Stimulated activated CD8-positive, alpha-beta memory T cell treated with anti-CD3 and anti-CD28 coated beads, Interleukin-2, amount 100 ng/mL, for 48 hours (primary cell): ENCODE measurements at places on chromosomes 5 and 9.

DNA sequence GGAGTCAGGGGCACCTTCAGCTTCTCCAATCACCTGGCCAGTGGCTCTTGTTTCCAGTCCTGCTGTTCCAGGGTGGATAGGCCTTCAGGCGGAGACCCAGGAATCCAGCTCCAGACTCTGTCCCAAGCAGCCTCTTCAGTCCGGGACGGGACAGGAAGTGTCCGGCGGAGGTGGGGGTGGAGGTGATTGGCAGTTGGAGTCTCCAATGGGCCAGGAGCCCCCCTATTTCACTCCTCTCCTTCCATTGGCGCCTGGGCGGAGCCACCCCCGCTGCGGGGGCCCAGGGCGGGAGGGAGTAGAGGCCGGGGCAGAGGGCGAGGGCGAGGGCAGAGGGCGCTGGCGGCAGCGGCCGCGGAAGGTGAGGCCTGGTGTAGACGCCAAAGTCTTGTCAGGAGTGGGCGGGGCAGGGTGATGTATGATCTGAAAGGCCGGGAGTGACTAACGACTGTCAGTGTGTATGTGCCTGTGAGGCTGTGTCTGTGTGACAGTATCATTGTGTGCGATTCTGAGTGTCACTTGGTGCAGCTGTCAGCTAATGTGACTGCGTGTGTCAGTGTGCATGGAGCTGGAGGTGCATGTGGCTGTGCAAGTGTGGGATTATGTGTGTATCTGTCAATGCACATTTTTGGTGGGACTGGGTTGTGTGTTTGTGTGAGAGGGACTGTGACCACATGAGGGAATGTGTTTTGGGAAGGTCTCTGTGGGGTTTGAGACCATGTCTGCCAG is at the start of gene IL11RA:
Gene IL11RA, plus strand, starts transcription at position 310 of the 726 bp plus-strand sequence. CDS start 3,033 bp downstream, outside the sequence.
- peak; percentile 48 for DNase-seq

DNA sequence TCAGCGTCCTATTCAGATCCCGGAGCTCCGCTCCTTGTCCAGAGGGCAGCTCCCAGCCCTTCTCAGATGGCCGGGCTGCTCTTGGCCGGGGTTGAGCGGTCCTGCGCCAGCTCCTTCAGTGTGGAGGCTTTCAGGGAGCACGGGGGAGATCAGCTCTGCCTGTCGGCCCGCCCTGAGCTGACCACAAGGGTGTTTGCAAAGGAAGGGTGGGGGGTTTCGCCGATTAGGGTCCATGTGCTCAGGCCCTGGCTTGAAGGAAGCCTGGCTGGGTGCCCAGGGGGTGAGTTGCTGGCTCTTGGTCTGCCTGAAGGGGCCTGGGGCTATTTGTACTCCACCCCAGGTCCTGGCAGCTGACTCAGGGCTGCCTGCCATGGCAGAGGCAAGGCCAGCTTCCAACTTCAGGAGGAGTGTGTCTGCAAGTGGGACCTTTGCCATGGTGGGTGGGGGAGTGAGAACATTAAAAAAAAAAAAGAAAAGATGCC is 250.1 kb upstream of the KLF4 start:
- DNase-seq = no peak

- no peak for DNase-seq
These were observed 835.5 kb downstream of the TLE4 start for GRCh38 chr9:80407220-80407619.

- DNase-seq = no peak
These were observed 429 bp upstream of the ARL10 start for GRCh38 chr5:176364765-176365350.

DNA sequence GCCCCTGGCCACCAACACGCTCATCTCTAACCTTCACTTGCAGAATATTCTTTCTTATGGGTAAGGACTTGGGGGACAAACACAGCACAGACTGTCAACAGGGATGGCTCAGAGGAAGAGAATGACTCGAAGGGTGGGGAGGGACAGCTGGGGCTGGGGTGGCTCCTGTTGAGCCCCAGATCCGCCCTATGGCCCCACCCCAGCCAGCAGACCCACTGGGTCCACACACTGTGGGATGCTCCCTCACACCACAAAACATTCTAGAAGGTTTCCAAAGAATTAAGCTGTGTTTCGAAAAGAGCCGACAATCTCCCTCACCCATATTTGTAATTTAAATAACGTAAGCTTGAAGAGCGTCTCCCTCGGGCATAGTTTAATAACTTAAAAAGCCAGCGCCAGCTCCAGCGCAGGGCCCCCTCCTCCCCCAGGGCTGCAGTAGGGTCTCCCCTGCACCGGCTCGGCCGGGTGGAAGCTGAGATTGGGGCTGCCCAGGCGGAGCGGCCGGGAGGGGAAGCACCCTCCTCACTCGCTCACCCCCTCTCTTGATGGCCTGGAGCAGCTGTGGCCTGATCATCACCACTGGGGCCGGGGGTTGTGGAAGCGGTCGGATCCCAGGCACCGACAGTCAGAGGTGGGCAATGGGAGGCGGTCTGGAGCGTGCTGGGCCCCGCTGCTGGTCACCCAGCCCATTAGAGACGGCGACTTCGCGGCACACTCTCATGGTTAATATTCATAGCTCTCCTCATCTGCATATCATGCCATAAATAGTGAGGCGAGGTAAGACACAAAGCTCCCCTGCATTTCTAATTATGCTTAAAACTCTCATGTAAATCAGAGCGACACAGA is 37.6 kb downstream of the NACC2 start:
- DNase-seq = no peak

GRCh38 chr9:114309096-114309495 is 13.8 kb upstream of the ORM1 start:
- DNase-seq = no peak

GRCh38 chr9:116821633-116822229 is 134.6 kb downstream of the TRIM32 start:
- DNase-seq = no peak

DNA sequence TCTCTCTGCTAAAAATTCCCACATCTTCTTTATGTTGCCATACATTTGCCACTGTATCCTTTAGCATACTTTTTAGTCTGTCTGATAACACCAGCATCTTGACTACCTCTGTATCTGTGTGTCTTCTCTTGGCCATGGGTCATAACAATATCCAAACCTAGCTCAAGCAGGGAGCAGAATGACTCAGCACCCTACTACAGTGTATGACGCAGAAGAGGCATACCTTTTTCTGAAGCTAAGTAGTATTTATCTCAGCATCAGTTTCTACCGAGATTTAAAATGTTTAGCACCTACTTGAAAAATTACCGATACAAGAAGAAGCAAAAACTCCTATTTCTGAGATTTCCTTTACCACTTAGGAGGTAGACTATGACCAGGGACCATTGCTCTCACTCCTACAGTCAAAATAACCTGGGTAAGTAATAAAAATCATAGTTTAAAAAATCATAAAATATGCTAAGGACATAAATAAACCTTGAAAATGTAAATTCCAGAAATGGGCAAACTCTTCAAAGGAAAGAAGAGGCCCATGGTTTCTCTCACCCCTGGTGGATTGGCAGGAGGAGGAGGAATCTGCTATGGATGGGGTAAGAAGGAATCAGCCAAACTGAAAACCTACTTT is 286.5 kb downstream of the MAST4 start:
- no peak for DNase-seq

GRCh38 chr9:11457825-11458790 is 845.3 kb upstream of the PTPRD start:
- DNase-seq = no peak
